ENCODE measurements at places on chromosomes 4 and X.

DNA sequence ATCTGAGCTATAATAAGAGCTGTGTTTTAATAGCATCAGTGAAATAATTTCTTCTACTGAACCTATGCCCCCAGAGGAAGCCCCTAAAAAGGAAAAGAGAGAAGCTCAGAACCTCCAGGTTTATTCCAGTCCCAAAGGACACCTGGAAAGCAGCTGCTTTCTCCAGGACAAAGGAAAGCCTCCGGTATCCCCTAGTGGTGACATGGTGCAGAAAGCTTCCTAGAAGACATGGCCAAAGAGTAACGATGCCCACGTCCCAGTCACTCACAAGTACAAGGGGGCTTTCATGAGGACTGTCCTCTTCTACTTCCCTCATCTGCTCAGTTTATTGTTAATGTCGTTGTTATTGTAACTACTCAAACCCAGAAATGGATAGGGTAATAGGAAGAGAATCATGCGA, 343.9 kb downstream of the UNC5C start:
- DNase-seq: no peak

DNA sequence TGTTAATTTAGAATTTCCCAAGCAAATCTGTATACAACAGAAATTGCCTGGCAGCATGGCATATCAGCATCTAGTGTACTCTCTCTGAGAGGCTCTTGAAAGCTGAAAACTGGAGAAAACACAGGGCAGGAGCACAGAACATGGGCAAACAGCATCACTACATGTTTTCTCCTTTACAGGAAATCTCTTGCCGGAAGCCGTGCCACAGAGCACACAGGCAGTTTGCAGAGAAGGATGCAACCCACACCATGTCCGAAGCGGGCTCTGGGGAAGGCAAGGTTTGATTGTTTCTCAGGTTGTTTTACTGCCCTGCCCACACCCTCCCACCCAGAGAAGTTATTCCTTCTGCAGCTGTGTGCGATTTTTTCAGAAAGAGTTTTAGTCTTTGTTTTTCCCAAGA, 41.1 kb upstream of the FAM9C start:
- DNase-seq: no peak

DNA sequence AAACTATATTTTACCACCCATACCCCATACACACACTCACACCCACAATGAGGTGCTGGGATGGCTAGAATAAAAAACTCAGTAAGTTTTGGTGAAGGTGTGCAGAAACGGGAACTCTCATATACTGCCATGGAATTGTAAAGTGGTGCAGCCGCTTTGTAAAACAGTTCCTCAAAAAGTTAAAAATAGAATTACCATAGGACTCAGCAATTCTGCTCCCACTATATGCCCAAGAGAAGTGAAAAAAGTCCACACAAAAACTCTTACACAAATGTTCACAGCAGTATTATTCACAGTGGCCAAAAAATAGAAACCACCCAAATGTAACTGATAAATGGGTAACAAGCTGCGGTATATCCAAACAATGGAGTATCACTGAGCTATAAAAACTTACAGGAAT, 6.5 kb downstream of the CENPU start:
- no peak for DNase-seq

- no peak for DNase-seq
These were observed 29.9 kb downstream of the CLRN2 start for GRCh38 chr4:17544831-17545234.

DNA sequence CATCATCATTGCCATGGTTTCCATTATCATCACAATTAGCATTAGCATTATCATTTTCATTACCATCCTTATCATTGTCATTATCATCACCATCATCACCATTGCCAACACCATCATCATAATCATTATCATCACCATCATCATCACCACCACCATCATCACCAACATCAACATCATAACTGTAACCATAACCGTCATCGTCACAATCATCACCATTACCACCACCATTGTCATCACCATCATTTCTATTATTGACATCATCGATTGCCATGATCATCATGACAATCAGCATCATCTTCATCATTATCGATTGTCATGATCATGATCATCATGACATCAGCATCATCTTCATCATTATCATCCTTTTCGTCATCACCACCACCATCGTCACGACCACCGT, 88.9 kb upstream of the MSX1 start:
- no peak for DNase-seq

- DNase-seq: no peak
These were observed 60.9 kb downstream of the SOWAHB start for GRCh38 chr4:76836860-76837562.

Data from AG20443 (cell line).